ENCODE measurements at places on chromosomes 16 and 17.

DNA sequence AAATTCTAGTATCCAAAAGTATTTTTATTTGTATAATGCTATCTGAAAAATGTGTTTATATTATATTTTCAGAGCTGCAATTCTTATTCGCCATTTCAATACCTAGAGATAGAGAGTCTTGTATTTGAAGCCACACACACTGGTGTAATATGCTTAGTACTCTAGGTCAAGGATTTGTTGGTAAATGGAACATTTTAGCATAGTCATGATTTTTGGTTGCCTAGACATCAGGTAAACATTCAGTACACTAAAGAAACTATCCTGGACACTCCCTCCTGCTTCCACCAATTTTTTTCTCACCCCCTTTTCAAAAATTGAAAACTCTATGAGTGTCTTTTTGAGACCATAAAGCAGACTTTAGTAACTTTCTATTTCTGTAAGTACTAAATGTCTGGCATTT is 20.8 kb downstream of the ABHD15 start:
- no peak for DNase-seq

- DNase-seq, result peak; percentile 74
Measured at GRCh38 chr16:57802341-57803133, at the start of gene KIFC3. Gene KIFC3, minus strand, starts transcription at chr16:57802491. Its CDS starts 4,248 bp downstream, at chr16:57798243.

DNA sequence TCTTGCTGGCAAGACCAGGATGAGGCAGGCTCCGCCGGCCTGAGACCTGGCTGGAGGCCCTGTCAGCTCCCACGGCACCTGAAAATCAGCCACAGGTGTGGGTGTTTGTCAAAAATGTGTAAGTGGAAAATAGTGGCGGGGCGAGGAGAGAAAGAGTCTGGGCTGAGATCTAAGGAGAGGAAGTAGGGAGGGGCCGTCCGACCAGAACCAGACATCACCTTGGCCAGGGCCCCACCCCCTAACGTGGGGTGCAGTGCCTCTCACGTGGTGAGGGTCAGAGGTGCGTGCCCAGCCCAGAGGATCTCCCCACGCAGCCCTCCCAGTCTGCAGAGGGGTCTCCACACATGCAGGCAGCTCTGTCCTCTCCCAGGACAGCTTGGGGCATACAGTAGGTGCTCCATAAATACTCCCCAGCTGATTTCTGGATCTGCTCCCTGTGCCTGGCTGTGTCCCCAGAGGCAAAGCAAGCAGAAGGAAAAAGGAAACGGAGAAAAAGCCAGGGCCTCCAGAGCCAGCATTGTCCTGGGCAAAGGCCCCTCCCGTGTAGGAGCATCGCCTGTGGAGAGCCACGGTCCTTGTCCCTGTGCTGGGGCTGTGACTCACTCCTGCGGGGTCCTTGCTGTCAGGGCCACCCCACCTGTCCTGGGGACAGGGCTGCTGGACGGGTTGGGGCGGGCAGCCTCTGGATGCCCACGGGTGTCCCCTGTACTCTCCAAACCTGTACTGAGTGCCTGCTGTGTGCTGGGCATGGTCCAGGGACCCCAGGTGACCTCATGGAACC is 16.7 kb downstream of the ZFPM1 start:
- DNase-seq, result no peak

GRCh38 chr17:80511222-80512180 is 33.1 kb upstream of the RPTOR start:
- DNase-seq, result no peak

DNA sequence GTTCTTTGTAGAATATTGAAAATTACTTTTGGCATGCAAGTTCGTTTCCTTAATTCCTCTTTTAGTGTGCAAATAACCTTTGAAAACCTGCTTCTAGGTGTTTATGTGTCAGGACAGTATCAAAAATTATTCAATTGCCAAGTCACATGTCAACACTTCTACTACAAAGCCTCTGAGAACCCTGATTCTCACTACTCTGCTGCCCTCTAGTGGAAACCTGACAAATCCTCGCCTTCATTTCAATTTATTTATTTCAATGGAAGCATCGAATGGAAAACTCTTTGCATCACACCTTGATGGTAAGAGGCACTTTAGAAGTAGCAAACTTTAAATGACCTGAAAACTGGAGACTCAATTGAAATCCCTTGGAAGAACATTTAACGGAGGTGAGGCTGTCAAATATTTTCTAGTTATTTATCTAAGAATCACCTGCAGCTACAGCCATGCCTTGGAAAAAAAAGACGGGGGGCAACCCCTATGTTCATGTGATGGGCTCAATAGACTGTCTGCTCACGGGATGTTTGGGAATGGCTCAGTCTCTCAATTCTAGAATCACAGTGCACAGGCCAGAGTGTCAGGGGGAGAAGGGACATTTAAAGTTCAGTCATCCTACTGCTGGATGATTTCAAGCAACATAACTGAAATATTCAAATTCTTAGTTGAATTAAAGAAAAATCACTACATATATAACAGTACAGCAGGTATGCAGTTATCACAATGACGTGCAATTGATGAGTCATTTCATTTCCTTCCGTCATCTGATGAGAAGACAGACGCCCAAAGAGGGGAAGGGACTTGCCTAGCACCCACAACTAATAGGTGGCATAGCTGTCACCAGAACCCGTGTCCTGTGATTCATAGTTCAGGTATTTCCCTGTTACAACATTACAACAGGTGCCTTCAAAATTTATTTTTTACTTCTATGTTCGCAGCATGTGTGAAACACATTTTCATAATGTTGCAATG is 563.9 kb downstream of the TOX3 start:
- DNase-seq, result peak; percentile 50

DNA sequence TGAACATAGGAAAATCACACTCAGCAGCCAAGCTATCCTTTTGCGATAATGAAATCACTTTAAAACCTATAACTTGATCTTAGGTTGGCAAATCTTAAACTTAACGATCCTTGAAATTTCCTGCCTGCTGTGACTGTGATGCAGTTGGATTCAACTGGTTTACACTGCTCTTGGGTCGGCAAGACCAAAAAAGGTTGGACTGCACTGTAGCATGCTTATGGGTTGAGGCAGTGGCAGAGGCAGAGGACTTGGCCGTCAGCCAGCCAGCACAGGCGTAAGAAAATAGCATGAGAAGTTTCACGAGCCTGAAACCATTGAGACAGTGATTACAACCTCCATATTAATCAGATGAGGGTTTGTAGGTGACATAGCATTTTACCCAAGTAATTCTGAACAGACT is 21.4 kb downstream of the WSB1 start:
- DNase-seq, result no peak

DNA sequence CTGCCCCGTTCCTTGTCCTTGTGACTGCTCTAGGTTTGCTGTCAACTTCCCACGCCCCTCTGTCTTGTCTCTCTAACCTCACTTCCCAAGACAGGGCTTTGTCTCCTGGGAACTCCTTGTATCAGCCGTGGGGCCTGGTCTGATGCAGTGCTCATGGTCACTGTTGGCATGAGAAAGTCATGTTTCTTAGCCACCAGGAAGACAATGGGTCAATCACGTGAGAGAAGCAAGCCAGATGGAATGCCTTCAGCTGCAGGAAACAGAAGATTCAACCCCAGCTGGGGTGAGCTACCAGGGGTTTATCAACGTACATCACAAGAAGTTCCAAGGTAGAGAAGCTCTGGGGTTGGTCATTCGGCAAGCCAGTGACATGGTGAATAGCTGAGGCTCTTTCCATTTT is 116.6 kb downstream of the IRF8 start:
- DNase-seq, result no peak

- DNase-seq, result no peak
Measured at GRCh38 chr16:54720259-54720658, 210.4 kb upstream of the IRX5 start.

Data from WERI-Rb-1 (cell line).